Hematopoietic multipotent progenitor cell treated with erythropoietin and hydrocortisone succinate and interleukin-3 and kit ligand, for 6 days (in vitro differentiated cells): ENCODE measurements at places on chromosomes 7 and 10.
A peak's percentile ranks its signal among the peaks of the same experiment; 100 is the strongest.

DNA sequence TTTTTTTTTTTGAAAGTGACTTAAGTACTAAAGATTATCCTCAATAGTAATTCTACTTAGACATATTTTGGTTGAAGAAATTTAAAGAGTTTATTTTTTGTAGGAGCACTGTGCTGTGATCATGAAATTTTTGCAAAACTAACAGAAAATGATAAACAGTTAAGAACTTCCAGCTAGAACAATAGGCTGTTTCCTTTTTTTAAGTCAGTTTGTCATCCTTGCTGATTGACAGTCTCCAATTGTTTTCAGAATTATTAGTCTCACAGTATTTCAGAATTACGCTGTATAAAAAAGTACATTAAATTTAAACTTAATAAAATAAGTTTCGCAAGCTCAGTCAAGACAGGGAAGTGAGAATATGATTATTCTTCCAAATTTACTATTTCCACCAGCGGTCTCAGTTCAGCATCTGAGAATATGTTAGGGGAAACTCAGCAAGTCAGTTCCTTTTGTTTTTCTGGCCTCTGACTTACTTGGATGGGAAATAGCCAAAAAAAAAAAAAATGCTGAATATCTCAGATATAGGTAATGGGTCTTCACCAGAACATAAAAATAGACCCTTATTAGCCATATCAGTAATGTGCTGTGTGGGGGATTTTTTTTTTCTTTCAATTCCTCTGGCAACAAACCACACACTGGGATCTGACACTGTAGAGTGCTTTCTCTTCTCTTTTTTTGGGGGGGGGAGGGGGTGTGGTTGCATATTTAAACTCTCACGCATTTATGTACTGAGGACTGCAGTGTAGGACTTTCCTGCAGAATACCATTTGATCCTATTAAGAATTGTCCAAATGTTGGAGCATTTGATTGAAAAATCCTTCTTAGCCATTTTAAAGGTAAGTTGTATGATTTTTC lies at the start of gene CD36:
CD36 (plus strand) TSS at position 732 of the 855 bp plus-strand sequence. CDS start 8,099 bp downstream, outside the sequence.
- DNase-seq: peak; percentile 37

- no peak for DNase-seq
These were observed 149.8 kb downstream of the LSMEM1 start for GRCh38 chr7:112630565-112630964.

DNA sequence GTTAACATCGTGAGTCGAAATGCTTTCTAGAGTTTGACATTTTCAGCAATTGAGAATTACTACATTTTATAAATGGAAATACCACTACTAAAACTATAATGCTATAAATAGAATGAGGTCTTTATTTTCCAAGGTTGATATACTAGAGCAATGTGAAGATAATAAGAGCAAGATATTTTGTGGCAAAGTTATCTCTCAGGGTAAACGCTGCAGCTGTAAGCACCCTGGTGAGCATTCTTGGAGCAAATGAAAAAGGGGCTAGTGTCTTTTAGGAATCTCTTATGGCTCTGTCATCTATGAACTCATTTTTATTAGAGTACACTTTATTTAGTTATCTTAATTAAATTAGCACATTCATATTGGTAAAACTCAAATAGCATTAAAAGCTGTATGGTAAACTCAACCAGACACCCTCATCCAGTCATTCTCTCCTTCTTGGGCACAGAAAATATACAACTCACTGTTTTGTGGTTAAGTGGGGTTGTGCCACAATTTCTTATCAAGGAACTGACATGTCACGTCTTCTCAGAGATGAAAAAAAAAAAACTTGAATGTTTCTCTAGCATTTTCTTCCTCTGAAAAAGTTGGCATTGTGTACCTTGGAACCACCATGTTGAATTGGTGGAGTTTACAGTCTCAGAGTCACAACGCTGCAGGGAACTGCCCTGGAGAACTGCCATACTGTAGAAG lies 289.5 kb upstream of the PFKP start:
- peak; percentile 79 for DNase-seq

GRCh38 chr10:1468811-1469210 lies 268.5 kb downstream of the ADARB2 start:
- no peak for DNase-seq

DNA sequence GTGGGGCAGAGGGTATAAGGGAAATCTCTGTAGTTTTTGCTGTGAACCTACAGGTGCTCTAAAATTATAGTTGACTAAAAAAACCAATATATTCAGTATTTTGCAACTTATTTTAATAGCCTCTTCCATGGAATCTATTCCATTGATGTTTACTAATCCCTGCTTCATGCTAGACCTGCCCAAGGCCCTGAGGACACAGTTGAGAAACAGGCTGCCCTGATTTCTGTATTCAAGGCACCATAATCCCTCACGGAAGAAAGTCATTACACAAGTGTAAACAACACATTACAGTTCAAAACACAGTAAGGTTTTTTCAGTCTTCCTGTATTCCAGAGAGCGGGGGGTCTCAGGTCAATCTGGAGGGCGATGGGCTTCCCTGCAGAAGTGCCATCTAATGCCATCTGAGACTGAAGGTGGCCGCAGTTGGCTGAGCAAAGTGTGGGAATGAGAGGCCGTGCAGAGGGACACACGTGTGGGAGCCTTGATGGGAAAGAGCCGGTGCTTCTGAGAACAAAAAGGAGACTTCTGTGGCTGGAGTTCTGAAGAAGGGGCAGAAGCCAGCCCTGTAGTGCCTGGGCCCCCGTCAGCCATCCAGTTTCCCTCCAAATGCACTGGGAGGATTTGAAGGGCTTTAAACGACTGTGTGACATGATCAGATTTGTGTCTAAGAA lies 146.9 kb downstream of the PTPN20 start:
- no peak for DNase-seq
